HT-29 (cell line): ENCODE measurements at places on chromosomes 3 and 15. TPM values are rescaled to one million over a fixed set of nuclear protein-coding genes. Genes with fewer than 3 reads are reported as not detected.

The ETV5 gene
- 25.4 and 39.6 TPM in 2 replicates for total RNA-seq

The APBA2 gene
- not detected in 2 replicates for total RNA-seq

The LRRC34 gene
- total RNA-seq: 0.81 and 4.2 TPM in 2 replicates

The PPARG gene
- total RNA-seq: 60.2 and 64.8 TPM in 2 replicates

The MYLK gene
- total RNA-seq: 15.0 and 20.5 TPM in 2 replicates

The EFL1 gene
- total RNA-seq: 15.1 and 15.5 TPM in 2 replicates

The CPNE9 gene
- 0.36 TPM in 1 of 2 replicates, not detected in the other for total RNA-seq

The CMTM8 gene
- total RNA-seq: 8.6 and 9.0 TPM in 2 replicates

The MEIS2 gene
- total RNA-seq: 50.1 and 59.3 TPM in 2 replicates

The CHDH gene
- total RNA-seq: 27.6 and 54.6 TPM in 2 replicates

The LRTM1 gene
- total RNA-seq: not detected in 2 replicates

The IGF2BP2 gene
- 28.7 and 29.8 TPM in 2 replicates for total RNA-seq

The SLC2A2 gene
- total RNA-seq: 0.03 and 0.05 TPM in 2 replicates

The CP gene
- 0.57 TPM in 1 of 2 replicates, not detected in the other for total RNA-seq

GRCh38 chr15:84035399-84035766, 200.2 kb upstream of the GOLGA6L4 start:
- peak; percentile 76 for DNase-seq

DNA sequence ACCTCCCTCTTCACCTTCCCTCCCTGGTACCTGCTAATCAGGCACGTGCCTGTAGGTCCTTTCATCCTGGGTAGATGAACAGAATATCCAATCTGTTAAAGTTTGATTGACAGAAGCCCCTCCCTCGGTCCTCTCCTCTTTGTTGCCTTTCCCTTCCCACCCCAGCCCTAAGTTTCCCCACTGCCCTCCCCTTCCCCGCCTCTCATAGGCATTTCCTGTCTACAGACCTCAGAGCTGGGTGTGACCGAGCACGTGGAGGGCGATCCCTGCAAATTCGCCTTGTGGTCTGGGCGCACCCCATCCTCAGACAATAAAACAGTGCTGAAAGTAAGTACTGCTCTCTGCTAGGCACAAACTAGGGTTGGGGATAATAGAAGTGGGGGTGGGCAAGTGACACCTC, 239.2 kb upstream of the UMPS start:
- peak; percentile 36 for DNase-seq

DNA sequence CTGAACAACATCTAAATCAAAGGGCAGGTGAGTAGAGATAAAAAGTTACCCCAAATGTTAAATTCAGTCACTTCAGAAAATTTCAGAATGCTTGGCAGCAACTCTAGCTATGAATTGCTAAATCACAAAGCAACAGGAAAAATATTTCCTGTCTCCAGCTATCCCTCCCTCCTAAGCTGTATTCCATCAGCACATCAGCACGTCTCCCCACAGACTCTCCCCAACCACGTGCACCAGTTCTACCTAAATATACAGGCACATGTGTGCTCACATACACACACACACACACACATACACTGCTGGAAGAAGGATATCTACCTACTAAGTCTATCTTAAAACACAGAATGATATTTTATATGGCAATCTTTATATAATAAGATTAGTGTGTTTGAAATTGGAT, 177.1 kb upstream of the ARHGEF26 start:
- no peak for DNase-seq

- no peak for DNase-seq
Measured at GRCh38 chr3:169128579-169128978, 534.9 kb downstream of the MECOM start.

DNA sequence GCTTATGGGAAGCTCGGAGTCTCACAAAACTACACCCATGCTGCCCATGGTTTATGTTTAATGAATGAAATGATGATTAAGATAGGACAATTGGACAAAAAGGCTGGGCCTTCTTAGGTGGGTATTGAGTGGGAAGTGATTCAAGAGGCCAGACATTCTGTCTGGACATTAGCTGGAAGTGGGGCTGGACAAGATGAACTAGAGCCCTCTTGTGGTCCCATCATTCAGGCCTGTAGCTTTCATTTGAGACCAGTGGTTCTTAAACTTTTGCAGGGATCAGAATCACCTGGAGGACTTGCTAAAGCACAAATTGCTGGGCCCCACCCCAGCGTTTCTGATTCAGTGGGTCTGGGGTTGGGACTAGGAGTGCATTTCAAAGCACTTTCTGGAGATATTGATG, 290.4 kb upstream of the CTDSPL start:
- no peak for DNase-seq

DNA sequence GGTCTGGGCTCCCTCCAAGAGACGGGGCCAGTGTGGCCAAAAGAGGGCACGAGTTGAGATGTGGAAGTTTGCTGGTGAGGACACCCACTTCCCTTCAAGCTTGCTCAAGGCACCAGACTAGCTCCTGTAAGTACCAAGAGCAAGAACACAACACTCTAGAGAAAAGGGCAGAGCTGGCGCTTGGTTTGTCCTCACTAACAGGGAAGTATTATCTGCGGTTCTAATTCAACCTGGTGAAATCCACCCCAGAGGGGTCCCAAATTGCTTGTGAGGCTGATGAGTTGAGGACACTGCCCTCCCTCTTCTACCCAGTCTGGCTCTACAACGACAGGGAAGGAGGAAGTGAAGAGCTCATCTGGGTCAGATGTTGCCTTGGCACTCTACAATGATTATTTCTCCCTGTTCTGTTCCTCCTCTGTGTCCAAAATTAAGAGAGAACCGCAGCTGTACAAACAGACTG, 16.9 kb upstream of the FSIP1 start:
- no peak for DNase-seq

DNA sequence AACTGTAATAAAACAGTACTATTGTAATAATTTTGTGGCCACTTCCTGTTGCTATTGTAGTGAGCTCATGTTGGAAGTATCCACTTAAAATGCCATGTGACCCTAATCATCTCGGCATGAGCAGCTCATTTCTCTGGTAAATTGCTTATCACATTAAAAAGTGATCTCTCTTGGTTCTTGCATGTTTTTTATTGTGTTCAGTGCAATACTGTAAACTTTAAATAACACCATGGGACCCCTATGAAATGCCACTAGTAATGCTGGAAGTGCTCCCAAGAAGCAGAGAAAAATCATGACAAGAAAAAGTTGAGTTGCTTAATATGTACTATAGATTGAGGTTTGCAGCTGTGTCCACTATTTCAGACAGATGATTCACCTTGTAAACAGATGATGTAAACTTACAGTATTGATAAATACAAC, 45.6 kb downstream of the NMD3 start:
- peak; percentile 67 for DNase-seq

- no peak for DNase-seq
Measured at GRCh38 chr15:76386926-76387325, 50.4 kb downstream of the ISL2 start.

- no peak for DNase-seq
Measured at GRCh38 chr15:92304223-92304975, 89.3 kb upstream of the ST8SIA2 start.

GRCh38 chr15:59304807-59305206, 67.9 kb downstream of the MYO1E start:
- DNase-seq: no peak

- DNase-seq: no peak
Measured at GRCh38 chr3:148882288-148882687, 17.2 kb downstream of the CPA3 start.

- DNase-seq: peak; percentile 99
Measured at GRCh38 chr15:65032801-65033537, 3.5 kb upstream of the MTFMT start.

GRCh38 chr3:15496341-15496664, 25.2 kb downstream of the COLQ start:
- DNase-seq: no peak

DNA sequence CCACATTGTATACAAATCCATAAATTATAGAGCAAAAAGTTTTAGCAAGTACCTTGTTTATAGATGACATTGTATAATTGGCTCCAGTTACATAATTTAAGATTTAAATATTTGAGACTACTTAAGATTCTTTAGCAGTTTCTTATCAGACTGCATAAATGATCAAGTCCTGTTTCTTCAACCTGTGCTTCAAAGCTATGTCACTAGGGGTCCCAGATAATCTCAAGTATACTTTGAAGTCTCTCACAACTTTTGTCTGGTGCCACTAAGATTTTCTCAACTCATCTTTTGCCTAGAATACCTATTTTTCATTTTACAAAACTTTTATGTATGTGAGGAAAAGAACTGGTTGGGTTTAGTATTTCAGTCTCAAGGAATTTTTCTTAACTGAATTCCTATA, 205.5 kb downstream of the STAG1 start:
- peak; percentile 25 for DNase-seq

GRCh38 chr3:73114711-73115110, 53.3 kb downstream of the EBLN2 start:
- DNase-seq: no peak

- no peak for DNase-seq
Measured at GRCh38 chr3:114022145-114022802, 34.1 kb downstream of the CCDC191 start.

DNA sequence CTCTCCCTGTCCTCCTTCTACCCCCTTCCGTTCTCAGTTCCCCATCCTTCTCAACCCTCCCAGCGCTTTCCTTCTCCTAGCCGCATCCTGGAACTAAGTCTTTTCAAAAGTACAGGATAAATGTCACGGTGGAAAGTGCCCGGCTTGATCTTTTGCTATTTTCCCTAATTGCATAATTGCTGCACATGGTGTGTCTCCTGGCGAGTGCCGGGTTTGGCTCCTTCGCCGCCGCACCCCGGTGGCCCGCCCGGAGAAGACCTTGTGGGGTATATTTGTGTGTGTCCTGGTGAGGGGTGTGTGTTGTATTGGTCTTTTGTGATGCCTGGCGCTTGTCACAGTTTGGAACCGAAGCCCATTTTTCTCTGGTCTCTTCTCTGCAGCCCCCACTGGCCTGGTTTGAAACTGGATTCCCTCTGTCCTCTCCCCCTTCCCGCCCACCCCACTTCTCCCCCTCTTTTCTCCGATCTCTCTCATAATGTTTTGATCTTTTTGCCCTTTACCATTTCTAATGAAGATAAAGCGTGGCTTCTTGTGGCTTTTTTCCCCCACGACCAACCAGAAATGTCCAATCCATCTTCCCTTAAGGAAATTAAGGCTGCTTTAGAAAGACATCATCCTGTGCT, 692 bp downstream of the UBE2E2 start:
- DNase-seq: peak; percentile 6

DNA sequence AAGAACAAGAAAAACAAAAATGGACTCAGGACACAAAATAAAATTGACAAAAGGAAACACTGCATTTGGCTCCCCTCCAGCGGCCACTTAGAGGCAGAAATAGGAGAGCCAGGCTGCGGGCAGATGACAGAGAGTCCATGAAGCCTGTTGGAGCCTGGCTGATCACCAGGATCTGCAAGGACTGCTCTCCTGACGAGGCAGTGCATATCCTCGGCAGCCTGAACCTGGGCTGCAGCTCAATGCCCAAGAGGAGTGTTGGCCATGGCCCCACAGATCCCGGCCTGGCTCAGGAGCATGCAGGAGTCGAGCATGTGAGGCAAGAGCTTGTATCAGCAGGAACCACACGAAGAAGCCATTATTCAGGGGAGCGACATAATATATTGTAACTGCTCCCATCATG, 199.8 kb downstream of the STT3B start:
- no peak for DNase-seq

DNA sequence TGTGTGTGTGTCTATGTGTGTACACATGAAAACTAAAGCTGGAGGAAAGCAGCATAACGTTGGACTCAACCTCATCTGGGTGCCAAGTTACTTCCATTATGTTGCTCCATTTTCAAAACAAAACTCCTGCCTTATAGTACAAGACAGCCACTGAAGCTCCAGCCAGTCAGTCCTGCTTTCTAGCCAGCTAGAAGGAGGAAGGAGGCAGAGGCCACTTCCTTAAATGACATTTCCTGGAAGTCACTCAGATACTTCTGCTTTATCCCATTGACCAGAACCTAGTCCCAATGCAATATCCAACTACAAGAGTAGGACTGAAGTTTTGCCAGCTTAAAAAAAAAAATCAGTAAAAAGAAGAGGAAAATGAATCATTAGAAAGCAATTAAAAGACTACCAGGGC, 31.7 kb downstream of the CADPS start:
- DNase-seq: no peak

DNA sequence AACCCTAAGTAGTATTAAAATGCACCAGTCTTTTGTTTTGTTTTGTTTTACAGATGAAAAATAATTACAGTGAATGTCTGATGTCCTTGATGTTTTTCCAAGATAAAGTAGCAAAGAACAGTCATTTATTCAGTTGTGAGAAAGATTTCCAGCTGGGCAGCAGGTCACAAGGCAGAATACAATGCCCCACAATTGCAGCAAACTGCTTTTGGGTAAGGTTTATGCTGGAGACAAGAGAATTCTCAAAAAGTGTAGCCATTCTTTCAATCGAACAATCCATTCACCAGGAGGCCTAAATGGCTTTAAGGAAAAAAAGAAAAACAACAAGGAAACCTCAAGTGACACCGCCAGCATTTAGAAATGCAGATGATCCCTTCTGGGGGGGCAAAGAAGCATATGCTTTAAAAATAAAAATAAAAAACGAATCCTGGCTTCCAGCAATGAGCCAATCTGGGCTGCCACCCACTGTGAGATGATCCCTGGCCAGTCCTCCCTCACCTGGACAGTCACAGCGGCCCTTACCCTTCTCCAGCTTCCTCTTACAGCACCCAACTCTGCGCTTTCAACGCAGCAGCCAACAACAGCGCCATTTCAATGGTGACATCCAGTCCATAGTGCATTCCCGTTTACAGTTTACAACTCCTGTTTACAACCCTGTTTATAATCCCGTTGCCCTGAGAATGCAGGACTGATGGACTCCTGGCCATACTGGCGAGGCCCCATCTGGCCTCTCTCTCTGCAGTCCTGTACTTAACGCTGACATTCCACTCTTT, 25.7 kb upstream of the WNT5A start:
- no peak for DNase-seq

DNA sequence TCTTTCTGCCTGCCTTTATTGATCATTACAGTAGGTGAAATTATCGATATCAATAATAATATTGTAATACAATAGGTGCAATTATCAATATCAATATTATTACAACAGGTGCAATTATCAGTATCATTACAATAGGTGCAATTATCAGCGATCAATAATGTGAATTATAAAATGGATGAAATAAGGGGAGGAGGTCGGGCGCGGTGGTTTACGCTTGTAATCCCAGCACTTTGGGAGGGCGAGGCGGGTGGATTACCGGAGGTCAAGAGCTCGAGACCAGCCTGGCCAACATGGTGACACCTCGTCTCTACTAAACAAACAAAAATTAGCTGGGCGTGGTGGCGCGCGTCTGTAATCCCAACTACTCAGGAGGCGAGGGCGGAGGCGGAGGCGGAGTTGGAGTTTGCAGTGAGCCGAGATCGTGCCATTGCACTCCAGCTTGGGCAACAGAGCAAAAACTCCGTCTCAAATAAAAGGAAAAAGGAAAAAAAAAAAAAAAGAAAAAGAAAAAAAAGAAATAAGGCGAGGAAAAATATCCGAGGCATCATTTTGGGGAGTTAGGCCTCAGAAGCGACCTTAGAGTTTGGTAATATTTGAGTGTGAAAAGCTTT, 611 bp upstream of the BNIP2 start:
- peak; percentile 77 for DNase-seq

- DNase-seq: no peak
Measured at GRCh38 chr15:82828075-82828474, 18.6 kb downstream of the WHAMM start.
